ENCODE measurements at places on chromosomes 2 and 18. TPM values are rescaled to one million over a fixed set of nuclear protein-coding genes. Genes with fewer than 3 reads are reported as not detected.

The PAX3 gene
- total RNA-seq, result not detected

The CTAGE1 gene
- not detected for total RNA-seq

The LTBP1 gene
- 0.14 TPM for total RNA-seq

The MEP1B gene
- total RNA-seq, result not detected

The PNPT1 gene
- 54.0 TPM for total RNA-seq

The RFTN2 gene
- total RNA-seq, result not detected

The GULP1 gene
- total RNA-seq, result not detected

The CD8B gene
- total RNA-seq, result 2.1 TPM

The SERPINB2 gene
- total RNA-seq, result not detected

The AQP12B gene
- total RNA-seq, result not detected

The TMEM247 gene
- not detected for total RNA-seq

All from activated CD4-positive, alpha-beta T cell treated with anti-CD3 and anti-CD28 coated beads for 36 hours (primary cell).